ENCODE measurements at places on chromosomes 3 and 15.

GRCh38 chr3:133542871-133543270 is 30.6 kb upstream of the CDV3 start:
- no peak for DNase-seq

- DNase-seq: no peak
Measured at GRCh38 chr3:52175416-52176179, 21.4 kb upstream of the POC1A start.

GRCh38 chr15:74322558-74323180 is 44.8 kb downstream of the CYP11A1 start:
- DNase-seq: no peak

- no peak for DNase-seq
Measured at GRCh38 chr3:20680990-20681628, 495.1 kb upstream of the SGO1 start.

DNA sequence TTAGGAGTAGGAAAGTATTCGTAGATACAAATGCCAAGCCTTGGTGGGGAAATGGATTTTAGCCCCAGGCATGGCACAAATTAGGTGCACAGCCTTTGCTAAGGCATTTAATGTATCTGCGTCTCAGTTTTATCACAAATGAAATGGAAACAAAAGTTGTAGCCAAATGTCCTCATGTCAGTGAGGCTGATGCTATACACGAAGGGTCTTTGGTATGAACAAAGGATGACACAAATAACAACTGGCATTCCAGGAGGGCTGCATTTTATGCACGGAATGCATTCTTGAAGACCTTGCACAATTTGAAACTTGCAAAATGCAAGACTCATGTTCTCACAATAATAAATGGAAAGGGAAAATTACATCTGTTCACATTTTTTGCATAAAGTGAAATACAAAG is 181.9 kb downstream of the SV2B start:
- DNase-seq: no peak

GRCh38 chr15:69141286-69141701 is 19.1 kb upstream of the GLCE start:
- no peak for DNase-seq

GRCh38 chr3:108089579-108089978 is 1.3 kb downstream of the CD47 start:
- no peak for DNase-seq
